Mesenchymal stem cell (in vitro differentiated cells and primary cell): ENCODE measurements at places on chromosomes 16 and 17.

- DNase-seq, result no peak
These were observed 3.6 kb downstream of the ZNF48 start for GRCh38 chr16:30398661-30399434.

GRCh38 chr17:64420143-64420670, 28.7 kb upstream of the MILR1 start:
- peak; percentile 85 for DNase-seq

- no peak for DNase-seq
These were observed 9.2 kb upstream of the MSLN start for GRCh38 chr16:751152-752006.

DNA sequence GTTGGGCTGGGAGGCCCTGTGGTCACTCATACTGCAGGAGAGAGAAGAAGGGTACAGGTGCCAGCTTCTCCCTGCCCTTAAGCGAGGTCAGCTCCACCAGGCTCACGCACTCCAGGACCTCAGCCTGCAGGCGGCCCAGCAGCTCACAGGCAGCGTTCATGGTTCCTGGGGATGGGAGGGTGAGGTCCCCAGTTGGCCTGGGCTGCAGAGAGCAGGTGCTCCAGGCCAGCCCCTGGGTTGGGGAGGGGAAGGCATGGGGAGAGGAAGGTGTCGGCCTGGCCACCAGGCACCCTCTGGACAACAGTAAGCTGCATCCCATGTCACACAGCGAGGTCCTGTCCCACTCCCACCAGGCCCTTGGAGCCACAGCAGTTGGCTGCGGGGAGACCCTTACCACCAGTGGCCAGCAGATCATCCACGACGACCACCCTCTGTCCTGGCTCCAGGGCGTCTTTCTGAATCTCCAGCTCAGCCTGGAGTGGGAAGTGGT, 2.0 kb downstream of the APRT start:
- no peak for DNase-seq

- no peak for DNase-seq
These were observed 78.4 kb upstream of the GSE1 start for GRCh38 chr16:85534536-85535351.

GRCh38 chr17:56528696-56529095, 64.8 kb upstream of the NOG start:
- no peak for DNase-seq

DNA sequence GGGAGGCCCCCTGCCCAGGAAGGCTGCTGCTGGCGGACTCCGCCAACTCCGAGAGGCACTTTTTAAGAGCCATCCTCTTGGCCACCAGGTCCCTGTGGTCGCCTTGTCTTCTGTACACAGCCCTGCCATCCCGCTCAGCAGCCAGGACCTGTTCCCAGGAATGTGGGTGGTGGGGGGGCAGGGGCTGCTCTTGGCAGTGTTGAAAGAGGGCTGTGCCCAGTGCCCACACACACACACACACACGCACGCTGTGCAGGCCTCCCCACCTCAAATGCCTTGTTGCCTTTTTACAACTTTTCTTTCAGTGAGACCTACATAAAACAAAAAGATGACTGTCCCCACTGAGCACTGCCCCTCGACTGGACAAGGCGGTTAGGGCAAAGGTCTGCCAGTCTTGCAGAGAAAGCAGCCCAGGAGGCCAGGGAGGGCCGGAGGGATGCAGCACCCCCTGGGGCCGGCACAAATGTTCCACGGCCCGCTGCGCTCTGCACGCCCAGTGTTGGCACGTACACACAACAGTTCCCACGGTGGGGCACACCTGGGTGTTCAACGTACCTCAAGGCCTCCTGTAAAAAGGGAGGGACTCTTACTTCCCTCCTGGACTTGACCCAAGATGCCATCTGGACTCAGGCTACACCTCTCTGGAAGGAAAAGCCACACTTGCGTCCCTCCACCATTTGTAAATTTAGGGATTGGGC, 18.5 kb upstream of the PITPNA start:
- no peak for DNase-seq

DNA sequence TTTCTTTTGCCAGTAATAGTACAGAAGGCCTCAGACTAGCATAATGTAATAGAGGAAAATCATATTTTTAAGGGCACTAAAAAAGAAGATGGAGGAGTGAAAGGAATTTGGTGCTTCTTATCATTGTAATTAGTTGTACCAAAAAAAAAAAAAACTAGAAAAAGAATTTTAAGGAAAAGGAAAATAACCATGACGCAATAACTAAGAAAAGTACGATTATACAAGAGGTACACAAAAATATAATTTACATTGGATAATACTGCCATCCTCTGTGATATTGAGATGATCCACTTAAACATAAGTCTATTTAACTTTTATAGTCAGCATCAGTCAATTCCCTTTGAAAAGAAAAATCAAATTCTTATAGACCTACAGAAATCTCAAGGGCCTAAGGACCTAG, 146.7 kb upstream of the IRX5 start:
- DNase-seq, result no peak

- DNase-seq, result no peak
These were observed 12.7 kb downstream of the ENDOV start for GRCh38 chr17:80427366-80428282.

DNA sequence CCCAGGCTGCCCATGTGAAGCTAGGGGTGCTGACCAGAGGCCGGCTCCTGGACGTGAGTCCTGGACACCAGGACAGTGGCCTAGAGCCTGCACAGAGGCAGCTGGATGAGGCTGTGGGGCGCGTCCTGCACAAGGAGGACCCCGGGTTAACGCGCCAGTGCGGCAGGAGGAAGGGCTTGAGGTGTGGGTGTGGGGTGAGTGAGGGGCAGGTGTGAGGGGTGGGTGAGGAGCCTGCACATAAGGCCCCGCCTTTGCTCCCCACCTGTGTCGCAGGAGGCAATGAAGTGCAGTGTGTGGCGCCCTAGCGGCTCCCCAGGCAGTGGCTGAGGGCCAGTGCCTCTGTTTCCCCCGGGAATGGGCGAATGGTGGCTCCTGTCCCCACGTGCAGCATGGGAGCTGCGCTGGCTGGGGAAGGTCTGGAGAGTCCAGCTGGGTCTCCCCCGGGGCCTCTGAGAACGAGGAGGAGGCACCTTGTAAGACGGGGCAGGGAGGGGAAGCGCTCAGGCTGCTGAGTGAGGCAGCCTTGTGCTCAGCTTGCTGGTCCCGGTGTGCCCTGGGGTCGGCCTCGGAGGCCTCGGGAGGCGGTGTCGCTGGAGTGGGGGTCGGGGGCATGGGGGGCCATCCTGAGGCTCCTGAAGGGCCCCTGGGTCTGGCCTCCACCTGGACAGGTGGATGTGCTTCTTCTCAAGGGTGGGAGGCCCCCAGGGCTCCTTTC, 3.2 kb downstream of the CD7 start:
- DNase-seq, result no peak

DNA sequence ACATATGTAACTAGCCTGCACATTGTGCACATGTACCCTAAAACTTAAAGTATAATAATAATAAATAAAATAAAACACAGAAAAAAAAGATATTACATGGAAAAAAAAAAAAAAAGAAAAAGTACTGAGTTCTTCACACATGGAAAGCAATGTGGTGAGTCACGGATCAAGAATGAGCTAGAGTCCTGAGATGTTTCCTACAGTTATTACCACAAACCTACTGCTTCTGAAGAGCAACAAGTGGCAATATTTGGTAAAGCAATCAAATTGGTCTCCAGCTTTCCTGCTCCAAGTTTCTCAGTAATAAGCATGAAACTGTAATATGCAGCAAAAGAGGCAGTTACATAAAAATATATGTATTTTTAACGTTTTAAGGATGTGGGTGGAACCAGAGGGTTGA, 223.3 kb upstream of the SALL1 start:
- peak; percentile 81 for DNase-seq

- peak; percentile 44 for DNase-seq
These were observed 862 bp downstream of the DCAKD start for GRCh38 chr17:45050481-45051059.

GRCh38 chr16:71352963-71353460, 5.5 kb upstream of the CALB2 start:
- no peak for DNase-seq

GRCh38 chr17:8333281-8333680, 6.4 kb upstream of the ODF4 start:
- no peak for DNase-seq

GRCh38 chr17:30278032-30278431, 13.7 kb downstream of the BLMH start:
- DNase-seq, result peak; percentile 54

- peak; percentile 80 for DNase-seq
These were observed 32.1 kb downstream of the IST1 start for GRCh38 chr16:71927383-71927782.

DNA sequence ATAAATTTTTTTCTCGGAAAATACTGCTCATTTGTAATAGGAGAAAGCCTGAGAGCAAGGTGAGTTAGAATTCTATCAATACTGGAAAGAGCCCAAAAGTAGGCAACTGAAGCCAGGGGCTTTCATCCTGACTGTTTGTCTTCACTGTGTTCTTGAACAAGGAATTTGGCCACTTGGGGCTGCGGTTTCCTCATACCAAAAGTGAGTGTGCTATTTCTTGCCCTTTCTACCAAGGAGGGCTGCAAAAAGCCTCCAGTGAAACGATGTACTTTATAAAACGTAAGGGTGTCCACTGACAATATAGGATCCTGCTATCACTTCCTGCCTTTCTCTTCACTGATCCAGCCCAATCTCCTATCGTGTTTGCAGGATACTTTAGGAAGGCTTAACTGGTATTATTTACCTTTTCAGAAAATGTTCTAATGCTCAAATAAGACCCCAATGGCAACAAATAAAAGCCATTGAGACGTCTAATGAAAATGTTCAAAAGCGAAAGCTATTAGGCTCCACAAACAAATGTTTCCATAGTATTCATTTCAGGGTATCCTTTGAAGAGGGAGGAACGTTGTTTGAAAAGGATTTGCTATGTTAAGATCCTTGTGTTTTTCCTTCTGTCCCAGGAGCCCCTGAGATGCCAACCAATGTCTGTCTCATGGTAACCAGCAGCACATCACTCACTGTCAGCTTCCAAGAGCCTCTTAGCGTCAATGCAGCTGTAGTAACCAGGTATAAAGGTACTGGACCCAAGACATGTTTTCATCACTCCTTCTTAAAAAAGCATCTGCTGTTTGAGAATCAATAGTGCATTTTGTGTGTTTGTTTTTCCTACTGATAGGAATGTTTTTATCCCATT, 219.3 kb upstream of the NOG start:
- no peak for DNase-seq
